Forelimb muscle (tissue), 1 donor: ENCODE measurements at places on chromosomes 5 and 9.

DNA sequence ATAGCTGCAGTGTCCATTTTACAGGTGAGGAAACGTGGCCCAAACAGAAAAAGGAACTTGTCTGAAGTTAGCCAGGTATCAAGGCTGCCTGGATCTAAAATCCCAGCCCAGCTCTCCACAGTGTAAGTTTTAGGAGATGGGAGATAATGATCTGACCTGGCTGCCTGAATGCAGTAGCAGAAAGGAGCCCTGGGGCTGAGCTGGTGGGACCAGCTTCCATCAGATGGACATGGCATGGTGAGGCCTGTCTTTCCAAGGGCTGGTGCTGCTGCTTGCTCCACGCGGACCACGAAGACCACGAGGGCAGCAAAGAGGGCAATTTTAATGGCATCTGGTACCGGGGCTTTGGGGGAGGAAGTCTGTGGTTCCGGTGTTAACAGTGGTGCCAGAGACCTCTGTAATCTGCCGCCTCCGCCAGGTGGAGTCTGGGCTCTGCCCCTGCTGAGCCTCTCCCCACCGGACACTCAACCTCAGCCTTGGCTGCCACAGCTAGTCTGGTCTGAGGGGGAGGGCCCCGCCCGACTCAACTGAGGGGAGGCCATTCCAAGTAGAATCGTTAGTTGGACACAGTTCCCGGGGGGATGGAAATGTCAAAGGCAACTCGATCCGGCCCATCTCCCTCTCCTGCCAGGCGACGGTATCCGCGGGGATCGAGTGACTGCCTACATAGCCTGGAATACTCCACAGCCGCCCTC is 650 bp downstream of the MYORG start:
- no peak for DNase-seq

DNA sequence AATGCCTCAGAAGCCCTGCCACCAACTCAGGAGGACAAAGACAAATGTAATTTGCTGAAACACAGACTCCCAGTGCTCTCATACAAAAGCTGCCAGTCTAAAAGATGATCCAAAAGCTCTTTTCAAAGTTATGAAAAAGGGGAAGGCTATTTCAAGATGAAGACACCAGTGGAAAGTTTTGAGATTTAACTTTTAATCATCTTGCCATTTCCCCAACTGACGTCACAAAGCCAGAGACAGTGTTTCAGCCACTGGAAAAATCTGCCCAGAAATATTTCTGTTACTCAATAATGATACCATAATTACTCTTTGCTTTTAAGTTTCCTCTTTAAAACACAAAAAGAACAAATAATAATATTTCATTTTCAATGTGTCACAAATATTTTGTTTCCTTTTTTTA is 20.9 kb downstream of the ENG start:
- no peak for DNase-seq

GRCh38 chr5:22390888-22391287 is 462.3 kb downstream of the CDH12 start:
- DNase-seq = no peak

- no peak for DNase-seq
Observed at GRCh38 chr5:98755406-98755805, 18.1 kb upstream of the RGMB start.

- no peak for DNase-seq
Observed at GRCh38 chr5:179610109-179610902, 13.2 kb downstream of the HNRNPH1 start.
